ENCODE measurements at places on chromosomes 1 and 21.

- no peak for DNase-seq
Observed at GRCh38 chr1:87086120-87086519, 171.7 kb downstream of the HS2ST1 start.

DNA sequence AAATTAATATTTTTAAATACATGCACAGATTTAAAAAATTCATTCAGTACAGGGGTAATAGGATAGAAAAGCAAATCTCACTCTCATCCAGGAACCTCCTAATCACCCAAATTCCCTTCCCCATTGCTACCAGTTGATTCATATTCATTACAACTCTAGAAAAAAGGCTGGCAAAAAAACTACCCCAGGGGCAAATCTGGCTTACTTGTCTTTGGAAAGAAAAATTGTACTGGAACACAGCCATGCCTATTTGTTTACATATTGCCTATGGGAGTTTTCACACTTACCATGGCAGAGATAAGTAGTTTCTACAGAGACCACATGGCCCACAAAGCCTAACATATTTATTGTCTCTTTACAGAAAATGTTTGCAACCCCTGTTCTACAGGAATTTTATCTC lies 8.9 kb upstream of the RBM34 start:
- no peak for DNase-seq

DNA sequence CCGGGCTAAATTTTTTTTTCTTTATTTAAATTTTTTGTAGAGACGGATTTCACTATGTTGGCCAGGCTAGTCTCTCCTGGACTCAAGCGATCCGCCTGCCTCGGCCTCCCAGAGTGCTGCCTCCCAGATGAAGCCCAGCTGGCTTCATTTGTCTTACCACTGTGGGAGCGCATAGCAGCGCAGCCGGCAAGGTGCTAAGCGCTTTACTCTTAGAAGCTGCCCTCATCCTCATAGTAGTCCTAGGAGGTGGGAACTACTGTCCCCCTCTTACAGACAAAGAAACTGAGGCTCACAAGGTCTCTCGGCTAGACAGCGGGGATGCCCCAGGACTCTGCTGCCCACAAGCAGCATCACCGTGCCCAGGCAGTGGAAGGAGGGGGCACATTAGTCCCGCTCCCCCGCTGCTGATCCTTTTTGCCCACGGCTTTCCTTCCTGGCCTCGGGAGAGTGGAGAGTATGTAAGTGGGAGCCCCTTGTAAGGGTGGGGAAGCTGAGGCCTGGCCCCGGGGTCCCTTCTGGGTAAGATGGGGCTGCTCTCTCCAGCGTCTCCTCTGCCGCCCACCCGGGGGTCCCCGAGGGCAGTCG lies 726 bp downstream of the TMEM54 start:
- DNase-seq = no peak

DNA sequence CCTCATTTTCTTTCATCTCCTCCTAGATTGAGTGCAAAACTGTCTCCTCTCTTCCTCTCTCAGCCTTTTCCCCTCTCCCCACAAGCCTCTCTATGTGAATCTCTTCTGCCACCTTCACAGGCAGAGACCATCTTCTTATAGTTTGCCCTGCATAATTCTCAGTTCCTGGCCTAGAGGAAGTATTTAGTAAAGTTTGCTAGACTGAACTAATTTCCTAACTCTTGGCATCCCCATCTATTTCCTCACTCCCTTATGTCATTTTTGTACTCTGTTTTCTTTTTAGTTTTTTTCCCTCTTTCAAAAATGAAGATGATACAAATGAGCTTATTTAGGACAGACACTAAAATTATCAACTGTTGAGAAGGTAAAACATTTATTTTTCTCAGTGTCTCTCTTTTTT lies 66.0 kb downstream of the XCL2 start:
- no peak for DNase-seq

- DNase-seq = no peak
Observed at GRCh38 chr21:35081861-35082260, 32.8 kb upstream of the RUNX1 start.

GRCh38 chr1:182589520-182589919 lies 464 bp upstream of the RNASEL start:
- no peak for DNase-seq

DNA sequence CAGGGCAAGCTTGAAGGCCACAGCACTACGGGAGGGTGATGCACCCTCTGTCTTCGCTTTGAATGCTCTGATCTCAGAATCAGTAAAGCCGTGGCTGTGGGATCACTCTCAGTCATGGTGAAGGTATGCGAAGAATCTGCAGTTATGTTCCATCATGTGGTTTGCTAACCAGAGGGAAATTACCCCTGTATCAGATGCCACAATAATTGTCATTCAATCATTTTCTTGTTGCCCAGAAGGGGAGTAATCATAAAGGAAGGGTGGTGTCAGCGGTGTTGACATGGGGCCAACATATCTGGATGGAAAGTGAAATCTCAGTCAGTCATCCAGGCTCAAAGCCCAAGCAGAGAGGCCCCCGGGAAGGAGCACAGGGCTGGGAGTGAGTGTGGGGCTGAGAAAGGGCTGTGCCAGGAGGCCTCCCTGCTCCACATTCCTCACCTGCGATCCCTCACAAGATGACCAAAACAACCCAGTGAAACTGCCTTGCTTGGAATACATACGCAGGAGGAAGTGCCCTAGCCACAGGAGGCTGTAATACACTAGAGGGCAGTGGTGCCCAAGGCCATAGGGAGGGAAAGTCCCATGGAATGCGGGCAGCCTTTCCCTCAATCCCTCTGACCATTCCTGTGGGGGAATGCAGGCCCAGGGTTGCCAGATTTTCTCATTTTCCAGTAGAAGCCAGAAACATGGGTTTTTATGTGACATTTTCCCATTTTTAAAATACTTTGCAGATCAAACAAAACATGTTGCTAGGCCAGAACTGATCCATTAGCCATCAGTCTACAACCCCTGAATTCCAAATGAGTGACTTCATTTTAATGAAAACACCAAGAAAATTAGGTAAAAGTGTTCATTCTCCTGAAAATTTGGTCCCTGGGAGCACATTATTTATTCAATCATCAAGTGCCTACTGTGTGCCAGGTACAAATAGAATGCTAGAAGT lies 95.7 kb upstream of the VANGL1 start:
- no peak for DNase-seq

DNA sequence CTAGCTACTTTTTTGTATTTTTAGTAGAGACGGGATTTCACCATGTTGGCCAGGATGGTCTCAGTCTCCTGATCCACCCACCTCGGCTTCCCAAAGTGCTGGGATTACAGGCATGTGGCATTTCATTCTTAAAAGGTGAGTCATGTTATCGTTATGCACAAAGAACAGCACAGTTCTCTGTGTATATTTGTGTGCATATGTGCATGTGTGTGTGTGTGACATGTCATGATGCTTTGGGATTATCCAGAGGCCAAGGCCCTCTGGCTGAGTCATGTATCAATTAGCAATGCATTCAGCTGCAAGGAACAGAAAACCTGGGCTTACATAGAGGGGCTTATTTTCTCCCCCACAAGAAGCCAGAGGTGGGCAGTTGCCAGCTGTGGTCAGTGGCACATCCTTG lies 301.7 kb upstream of the KAZN start:
- DNase-seq = no peak

DNA sequence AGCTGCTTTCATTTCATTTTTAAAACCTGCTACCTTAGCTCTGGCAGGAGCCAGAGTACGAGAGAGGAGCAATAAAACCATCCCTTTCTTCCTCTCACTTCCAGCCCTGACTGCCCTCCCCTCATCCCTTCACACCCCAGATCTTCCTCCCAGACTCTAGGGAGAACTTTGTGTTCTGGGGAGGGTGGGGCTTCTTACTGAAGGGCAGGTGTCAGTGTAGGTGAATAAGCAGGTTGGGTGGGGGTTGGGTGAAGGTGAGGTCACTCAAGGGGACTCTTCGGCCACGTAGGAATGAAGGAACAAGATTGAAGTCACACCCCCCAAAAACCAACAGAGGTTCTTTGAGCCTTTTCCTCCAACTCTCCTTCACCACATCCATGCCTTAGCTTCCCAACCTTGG lies 88.9 kb downstream of the CD58 start:
- DNase-seq = no peak

DNA sequence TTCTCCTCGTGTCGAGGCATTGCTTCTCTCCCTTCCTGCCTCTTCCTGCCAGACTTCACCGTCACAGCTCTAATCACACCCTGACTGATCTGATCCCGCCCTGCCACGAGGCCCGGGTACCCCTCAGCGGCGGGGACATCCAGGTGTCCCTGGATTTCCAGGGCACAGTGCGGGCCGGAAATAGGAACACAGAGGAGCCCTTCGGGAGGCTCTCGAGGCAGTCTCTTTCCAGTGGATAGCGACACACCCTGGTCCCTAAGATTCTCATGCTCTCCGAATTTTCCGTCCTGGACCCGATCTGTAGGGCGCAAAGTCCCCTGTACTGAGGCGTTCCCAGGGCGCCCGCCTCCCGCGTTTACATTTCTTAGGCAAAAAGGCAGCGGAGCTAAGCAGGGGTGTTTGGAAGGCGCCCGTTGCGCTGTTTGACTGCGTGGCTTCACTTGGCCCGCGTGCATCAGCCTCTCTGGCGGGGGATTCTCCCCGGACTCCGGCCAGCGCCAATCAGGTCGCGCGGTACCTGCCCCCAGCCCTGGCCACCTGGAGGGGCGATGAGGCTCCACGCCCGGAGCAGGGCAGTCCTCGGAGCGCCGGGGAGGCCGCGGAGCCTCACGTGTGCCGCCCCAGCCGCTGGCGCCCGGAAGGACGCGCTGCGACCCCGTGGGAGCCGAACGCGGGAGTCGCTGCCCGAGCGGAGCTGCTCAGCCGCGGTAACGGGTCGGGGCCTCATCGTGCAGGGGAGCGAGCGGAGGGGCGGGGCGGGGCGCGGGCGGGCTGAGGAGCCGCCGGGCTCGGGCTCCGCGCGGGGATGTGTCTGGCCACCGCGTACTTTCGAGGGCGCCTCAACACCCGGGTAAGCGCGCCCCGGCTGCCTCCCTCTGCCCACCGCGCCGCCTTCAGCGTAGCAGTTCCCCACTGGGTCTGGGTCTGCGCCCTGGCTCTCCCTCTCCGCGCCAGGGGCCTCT lies at the start of gene FAM163A:
FAM163A (plus strand) TSS at position 575 of the 962 bp plus-strand sequence. CDS start 69,807 bp downstream, outside the sequence.
- DNase-seq = peak; percentile 4

DNA sequence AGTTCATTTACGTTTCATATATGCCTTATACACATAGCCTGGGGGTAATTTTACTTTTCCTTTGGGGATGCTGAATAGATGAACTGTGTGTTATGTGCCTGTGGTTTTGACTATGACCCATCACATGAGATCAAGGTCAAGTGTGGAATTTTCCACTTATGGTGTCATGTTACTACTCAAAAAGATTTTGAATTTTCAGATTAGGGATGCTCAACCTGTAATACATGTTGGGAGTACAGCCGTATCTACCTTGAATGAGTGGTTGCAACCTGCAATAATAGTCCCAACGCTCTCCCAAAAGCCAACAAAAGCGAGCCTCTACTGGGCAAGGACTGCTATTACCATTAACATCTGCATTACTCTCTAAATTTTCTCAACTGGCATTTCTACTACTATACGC lies 68.5 kb upstream of the SDC3 start:
- no peak for DNase-seq

DNA sequence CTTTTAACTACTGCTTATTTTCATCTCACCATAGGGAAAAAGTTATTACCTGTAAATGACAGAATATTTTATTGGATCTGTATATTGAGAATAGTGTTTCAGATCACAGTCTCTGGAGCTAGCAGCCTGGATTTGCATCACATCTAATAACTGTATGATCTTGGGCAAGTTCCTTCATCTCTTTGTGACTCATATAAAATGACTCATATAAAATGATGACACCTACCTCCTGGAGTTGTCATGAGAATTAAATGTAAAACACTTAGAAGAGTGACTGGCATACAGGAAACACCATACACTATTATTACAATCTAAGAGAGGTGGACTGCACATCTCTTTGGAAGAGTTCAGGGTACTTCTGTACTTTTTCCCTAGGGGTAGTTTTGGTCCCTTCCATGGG lies 421.3 kb downstream of the NEGR1 start:
- no peak for DNase-seq

GRCh38 chr1:94351481-94351880 lies 66.7 kb upstream of the ABCD3 start:
- DNase-seq = no peak

GRCh38 chr1:248811514-248812490 lies 13.9 kb downstream of the SH3BP5L start:
- DNase-seq = no peak

DNA sequence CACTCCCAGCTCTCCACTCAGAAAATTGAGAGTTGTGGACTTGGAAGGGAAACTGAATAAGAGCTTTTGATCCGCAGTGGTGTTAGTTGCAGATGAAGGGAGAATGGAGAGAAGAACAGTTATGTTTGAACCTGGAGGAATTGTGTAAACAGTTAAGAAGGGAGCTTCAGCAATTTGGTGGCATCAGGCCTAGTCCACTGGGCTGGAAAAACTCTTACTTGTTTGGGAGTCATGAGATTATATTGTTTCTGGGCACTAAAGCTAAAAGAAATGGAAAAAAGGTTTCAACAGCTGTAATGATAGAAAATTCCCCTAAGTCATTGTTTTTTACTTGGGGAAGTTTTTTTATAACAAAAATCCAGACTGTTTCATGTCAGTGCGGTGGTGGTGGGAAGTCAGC lies 256.1 kb upstream of the C1orf87 start:
- DNase-seq = no peak

DNA sequence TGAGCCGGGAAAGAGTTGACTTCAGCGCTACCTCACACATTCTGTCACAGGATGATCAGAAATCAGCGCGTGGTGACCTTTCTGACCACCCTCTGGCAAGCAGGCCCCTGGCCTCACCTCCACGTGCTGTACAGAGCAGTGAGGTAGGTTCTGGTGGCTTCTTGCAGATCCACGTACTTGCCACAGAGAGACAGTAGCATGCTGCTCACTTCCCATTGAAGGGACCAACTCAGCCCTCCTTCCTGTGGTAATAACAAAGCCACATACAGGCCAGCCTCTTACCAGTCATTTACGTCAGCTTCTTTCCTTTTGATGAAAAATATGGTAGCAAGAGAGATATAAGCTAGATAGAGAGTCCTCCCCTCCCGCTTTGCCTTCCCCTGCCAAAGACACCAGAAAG lies 200.7 kb downstream of the CHRM3 start:
- no peak for DNase-seq

- DNase-seq = no peak
Observed at GRCh38 chr1:24635195-24635843, 7.8 kb upstream of the SRRM1 start.

GRCh38 chr1:26413031-26413430 lies 2.4 kb downstream of the LIN28A start:
- DNase-seq = no peak

DNA sequence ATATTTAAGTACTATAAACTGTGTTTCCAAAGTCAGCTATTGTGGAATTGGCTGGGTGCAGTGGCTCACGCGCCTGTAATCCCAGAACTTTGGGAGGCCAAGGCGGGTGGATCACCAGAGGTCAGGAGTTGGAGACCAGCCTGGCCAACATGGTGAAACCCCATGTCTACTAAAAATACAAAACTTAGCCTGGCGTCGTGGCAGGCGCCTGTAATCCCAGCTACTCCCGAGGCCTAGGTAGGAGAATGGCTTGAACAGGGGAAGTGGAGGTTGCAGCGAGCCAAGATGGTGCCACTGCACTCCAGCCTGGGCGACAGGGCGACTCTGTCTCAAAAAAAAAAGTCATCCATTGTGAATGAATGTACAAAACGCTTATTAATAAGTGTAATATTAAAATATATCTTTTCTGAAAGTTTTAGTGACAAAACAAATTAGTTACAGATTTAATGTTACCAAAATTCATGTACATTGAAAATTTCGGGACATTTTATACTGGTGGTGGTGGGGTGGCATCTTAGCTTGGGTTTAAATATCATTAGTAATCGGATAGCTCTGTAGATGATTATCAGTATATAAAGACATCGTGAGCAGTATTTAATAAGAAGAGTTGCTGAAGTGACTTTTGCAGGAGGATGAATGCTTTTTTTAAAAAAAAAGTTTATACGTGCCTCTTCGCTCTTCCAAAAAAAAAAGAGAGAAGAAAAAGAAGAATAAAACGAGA lies 503 bp upstream of the SRSF11 start:
- no peak for DNase-seq
